Hematopoietic multipotent progenitor cell treated with erythropoietin and hydrocortisone succinate and interleukin-3 and kit ligand, for 8 days (in vitro differentiated cells): ENCODE measurements at places on chromosomes 6 and 20.

DNA sequence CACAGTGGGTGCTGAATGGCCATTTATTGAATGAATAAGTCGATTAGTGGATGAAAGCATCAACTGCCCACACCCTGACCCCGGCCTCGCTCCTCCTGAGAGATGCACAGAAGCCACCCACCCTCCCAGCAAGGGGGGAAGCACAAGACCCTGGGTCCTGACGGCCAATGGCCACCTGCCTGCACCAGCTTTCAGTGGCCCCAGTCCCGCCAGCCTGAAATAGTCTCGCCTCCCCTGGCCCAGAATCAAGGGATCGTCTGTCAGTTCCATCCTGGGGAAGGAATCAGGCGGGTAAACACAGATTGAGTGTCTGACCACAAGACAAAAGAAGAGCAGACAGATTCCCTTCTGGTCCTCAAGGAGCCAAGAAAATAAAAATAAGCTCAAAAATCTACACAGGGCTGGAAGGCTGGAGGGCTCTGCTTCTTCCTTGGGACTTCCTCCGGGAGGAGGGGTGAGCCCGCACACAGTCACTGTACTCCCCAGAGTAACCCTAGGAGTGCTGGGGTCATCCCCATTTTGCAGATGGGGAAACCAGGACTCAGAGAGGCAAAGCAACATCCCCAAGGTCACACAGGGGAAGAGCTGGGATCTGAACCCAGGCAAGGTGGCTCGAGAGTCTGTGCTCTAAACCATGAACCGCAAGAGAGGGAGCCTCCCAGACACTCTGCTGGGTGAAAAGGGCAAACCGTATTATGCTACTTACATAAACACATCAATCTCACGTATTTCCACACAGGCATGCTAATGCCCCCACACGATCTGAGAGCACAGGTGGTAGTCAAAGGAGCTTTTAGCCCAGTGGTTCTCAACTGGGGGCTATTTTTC is 7.8 kb downstream of the PREX1 start:
- no peak for DNase-seq

DNA sequence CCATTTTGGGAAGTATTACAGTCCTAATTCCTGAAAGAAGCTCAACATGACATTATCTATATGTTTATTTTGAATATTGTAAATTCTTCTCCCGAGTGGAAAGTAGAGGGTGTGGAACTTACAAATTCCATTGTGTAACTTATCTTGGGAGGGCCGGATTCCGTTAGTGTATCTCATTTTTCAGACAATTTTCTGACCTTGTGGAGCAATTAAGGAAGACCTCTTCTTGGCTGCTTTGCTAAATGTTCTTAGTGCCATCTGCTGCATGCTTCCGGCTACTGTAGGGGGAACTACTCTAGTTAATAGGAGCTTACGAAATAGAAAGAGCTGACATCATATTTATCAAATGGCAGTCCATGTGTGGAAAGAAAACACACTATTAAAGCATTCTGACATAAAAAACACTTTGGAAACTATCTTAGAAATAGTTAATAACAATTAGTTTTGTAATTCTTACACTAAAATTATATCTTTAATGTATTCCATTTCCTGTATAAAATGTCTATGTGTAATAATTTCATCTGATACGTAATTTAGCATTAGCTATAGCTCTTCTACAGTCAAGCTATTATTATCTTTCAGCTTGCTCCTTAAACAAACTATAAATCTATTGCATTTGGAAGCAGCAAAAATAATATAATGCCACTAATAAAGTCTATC is 41.5 kb upstream of the KCNQ5 start:
- DNase-seq, result peak; percentile 86

- DNase-seq, result peak; percentile 49
Observed at GRCh38 chr6:89597988-89598387, 40.6 kb downstream of the LYRM2 start.

- DNase-seq, result no peak
Observed at GRCh38 chr20:50320901-50321796, 130.5 kb downstream of the CEBPB start.

- no peak for DNase-seq
Observed at GRCh38 chr6:135008072-135008940, 46.3 kb downstream of the HBS1L start.

DNA sequence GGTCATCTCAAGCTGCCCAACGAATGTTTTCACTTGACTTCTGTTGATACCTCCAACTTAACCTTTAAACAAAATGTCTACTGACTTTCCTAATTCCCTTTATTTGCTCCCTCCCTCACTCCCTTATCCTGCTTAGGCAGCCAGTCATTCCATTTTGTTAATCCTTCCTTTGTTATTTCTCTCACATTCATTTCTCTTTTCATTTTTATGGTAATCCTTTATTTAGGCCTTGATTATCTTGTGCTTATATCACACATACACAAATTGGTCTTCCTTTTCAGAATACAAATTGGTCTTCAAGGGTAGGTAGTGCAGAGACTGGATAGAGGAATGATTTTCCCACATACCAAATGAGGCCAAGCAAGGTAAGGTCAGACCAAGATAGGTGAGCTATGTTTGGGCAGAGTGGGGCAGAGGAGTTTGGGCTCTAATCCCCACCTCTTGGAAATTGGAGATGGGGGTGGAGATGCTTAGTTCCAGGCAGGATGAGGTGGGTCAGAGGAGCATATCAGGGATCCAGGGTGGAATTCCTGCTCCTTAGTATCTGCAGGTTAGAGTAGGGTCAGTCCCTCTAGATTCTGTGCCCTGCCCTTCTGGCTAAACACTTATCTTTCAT is 2.0 kb upstream of the SPACA1 start:
- DNase-seq, result no peak

DNA sequence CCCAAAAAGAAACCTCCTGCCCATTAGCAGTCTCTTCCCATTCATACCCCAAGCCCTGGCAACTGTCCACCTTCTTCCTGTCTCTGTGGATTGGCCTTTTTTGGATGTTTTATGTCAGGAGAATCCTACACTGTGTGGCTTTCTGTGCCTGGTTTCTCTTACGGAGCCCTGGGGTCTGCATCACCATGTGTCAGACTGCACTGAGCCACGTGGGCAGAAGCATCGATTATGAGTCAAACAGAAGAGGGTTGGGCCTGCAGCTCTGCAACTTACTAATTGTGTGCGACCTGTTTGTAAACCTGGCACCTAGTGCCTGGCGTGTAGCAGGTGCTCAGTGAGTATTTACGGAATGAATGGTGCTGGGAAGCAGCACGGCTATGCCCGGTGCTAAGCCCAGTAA is 62.6 kb downstream of the IGF2R start:
- DNase-seq, result no peak

- DNase-seq, result no peak
Observed at GRCh38 chr20:24718696-24719095, 230.4 kb upstream of the CST7 start.

GRCh38 chr6:157121897-157122296 is 201.4 kb downstream of the TMEM242 start:
- no peak for DNase-seq

- no peak for DNase-seq
Observed at GRCh38 chr20:48416002-48416401, 411.8 kb downstream of the PREX1 start.

GRCh38 chr6:167513778-167514177 is 188.9 kb downstream of the TTLL2 start:
- DNase-seq, result no peak

DNA sequence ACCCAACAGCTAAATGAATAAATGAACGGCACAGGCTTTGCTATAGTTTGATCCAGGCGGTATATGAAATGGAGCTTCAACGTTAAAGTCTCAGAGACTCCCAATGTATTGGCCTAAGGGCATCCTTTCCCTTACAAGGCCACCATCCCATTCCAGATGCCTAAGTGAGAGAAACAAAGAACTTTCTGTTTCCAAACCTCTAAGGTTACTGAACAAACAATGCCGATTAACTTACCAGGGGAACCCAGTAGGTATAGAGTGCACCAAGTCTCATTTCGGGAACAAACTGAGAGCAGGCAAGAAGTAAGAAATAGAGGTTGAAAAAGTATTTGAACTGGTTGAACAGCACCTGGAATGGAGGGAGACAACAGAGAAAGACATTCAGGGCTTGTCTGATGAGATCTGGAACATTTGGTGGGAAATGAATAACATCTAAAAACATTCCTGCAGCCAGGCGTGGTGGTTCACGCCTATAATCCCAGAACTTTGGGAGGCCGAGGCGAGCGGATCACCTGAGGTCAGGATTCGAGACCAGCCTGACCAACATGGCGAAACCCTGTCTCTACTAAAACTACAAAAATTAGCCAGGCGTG is 42.5 kb downstream of the ATP9A start:
- DNase-seq, result no peak

- DNase-seq, result peak; percentile 94
Observed at GRCh38 chr6:8435093-8435844, at the start of gene SLC35B3. Gene SLC35B3, minus strand, starts transcription at chr6:8435545.

DNA sequence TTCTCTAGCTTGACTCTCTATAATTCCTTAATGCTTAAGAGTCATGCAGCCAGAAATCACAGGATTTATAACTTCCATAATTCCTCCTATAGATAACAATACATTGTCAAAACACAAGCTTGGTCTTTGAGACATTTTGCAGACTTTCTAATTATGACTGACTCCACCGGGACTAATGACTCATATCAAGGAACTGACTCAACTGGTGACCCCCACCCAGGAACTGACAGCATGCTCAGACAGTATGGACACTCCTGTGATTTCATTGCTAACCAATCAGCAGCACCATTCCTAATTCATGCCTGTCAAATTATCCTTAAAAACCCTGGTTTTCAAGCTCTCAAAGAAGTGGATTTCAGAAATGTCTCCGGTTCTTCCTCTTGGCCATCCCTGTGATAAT is 670.5 kb upstream of the IMPG1 start:
- DNase-seq, result no peak

DNA sequence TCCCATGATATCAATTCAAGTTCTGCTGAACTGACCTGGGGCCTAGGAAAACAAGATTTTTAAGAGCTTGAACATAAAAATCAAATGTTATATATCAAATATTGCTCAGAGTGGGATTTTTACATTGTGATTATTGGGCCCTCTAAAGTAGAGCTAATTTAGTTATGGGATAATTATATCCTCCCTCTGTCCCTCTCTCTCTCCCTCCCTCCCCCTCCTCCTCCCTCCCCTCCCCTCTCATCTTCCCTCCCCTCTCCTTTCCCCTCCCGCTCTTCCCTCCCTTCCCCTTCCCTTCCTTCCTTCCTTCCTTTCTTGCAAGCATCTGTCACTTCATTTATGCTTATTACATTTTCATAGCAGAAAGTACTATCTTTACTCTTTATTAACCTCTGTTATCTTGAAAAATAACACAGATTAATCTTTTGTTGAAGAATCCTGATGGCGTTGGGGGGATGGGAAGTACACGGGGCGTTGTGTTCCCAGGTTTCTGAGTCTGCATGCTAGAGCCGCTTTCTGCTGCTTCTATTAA is 32.8 kb downstream of the KIF25 start:
- no peak for DNase-seq

GRCh38 chr6:42845327-42845694 is 34.1 kb upstream of the RPL7L1 start:
- no peak for DNase-seq

DNA sequence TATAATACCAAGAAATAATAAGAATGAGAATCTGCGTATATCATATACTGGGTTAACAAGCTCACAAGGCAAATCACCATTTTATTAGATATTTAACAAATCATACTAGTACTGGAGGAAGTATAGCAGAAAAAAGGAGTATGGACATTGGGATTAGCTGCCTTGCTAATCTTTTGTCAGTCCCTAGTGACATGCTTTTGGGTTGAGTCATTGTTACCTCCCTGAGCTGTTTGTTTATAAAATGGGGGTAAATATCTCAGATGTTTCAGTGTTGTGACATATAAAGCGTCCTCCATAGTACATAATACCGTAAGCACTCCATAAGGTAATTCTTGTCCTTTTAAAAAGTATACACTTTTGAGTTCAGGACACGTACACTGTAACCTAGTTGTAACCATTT is 107.0 kb downstream of the ESR1 start:
- DNase-seq, result no peak

- DNase-seq, result peak; percentile 15
Observed at GRCh38 chr20:63553933-63554290, at the start of gene FNDC11. Gene FNDC11, plus strand, starts transcription at chr20:63554159. Its CDS starts 1,505 bp downstream, at chr20:63555664.

- DNase-seq, result no peak
Observed at GRCh38 chr6:4394786-4395185, 259.4 kb upstream of the ECI2 start.

- DNase-seq, result no peak
Observed at GRCh38 chr6:12529364-12530019, 187.1 kb upstream of the PHACTR1 start.

DNA sequence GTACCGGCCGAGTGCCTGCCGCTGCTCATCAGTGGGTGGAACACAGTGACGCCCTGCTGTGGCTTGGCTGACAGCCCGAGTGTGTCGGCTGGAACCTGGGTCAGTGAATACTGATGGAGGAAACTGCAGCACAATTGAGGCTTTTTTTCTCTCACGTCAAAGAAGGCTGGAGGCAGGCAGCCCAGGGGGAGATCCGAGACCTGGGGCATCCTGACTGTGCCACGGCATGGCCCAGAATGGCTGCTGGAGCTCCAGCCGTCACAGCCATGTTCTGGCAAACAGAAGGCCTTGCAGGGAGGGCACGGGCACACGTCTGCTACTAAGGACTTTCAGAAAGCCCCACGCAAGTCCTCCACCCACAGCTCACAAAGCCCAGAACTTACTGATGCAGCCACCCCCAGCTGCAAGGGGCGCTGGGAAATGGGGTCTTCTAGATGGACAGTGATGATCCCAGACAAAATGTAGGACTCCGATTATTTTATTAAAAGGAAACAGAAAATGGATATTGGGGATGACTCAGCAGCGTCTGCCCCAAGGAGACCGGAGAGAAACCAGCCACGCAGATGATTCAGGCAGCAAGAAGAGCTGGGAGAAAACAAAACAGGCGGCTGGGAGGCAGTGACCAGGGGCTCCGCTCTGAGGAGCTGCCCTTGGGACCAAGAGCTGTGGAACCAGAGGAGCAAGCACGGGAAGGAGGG is 140.0 kb downstream of the TAF4 start:
- no peak for DNase-seq

GRCh38 chr20:25039697-25040437 is 18.1 kb downstream of the ACSS1 start:
- DNase-seq, result no peak

DNA sequence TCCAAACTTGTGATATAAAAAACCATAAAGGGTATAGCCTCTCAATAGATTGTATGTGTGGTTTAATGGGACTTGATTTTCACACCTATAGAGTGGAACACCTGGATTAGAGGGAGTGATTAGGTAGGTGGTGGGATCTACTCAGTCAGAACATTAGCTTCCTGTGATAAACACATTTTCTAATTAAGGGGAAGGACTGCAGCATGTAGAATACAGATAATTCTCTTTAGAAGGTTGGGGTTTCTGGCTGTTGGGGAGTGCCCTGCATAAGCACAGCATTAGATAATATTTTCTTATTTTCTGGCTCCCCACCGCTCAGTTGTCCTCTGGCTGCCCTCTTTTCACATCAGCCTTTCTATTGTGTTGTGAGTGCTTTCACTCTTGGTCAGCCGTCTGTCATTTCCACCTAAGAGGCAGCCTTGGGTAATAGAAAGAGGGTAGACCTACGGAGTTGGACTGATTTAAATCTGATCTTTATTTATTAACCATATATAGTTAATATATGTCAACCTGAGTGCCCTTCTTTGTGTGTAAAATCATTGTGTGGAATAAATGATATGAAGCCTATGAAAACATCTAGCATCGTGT is 8.0 kb downstream of the CSE1L start:
- peak; percentile 72 for DNase-seq
